Activated CD4-positive, alpha-beta T cell treated with anti-CD3 and anti-CD28 coated beads for 24 hours (primary cell): ENCODE measurements at places on chromosomes 7 and 10.

- no peak for DNase-seq
These were observed 2.0 kb upstream of the KLF6 start for GRCh38 chr10:3787016-3787400.

DNA sequence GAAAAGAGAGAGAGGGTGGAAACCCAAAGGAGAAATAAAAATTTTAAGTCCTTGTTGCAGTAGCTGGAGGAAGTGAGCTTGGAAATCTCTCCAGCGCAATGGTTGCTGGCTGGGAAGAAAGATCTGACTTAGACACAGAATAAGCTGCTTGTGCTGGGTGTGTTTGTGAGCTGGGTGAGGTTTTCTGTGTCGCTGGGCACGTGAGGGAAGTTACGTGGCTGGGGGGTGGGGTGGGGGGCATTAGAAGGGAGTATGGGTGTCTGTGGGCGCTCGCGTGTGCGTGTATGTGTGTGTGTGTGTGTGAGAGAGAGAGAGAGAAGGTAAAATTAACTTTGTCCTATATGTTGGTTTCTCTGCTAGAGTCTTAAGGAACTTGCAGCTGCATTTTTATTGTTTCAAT is 11.6 kb downstream of the TCF7L2 start:
- no peak for DNase-seq

DNA sequence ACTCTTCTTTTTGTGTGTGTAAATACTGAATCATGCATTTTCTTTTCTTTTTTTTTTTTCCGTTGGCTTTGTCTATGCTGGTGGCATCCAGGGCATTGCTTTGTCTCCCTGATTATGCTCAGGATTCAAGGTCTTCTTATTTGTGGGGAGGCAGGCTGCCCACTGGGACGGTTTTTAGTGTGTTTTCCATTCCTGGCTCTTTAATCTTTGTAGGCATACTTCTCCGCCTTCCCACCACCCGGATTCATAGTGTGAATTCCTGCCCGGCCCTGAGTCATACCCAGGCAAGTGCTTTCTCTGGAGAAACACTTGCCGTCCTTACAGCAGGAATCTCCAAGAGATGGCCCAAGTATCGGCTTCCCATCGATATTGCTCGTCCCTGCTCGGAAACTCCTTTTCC is 5.2 kb downstream of the ZNF655 start:
- no peak for DNase-seq

DNA sequence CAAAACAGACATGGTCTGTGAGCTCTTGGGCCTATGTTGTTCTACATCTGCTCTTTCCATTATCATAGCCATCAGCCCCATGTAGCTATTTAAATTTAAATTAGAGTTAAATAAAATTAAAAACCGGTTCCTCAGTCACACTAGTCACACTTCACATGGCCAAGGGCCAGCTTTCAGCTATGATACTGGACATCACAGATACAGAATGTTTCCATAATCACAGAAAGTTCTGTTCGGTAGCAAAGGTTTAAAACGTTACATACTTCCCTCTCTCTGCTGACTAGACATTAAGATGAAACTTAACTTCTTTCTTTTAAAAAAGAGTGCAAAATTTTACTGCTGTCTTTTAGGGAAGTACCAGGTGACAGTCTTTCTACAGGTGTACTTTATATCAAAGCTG is 43.0 kb downstream of the SRPK2 start:
- no peak for DNase-seq

GRCh38 chr7:55105952-55106351 is 87.1 kb downstream of the EGFR start:
- no peak for DNase-seq

GRCh38 chr7:110891197-110891596 is 199.7 kb upstream of the LRRN3 start:
- no peak for DNase-seq

DNA sequence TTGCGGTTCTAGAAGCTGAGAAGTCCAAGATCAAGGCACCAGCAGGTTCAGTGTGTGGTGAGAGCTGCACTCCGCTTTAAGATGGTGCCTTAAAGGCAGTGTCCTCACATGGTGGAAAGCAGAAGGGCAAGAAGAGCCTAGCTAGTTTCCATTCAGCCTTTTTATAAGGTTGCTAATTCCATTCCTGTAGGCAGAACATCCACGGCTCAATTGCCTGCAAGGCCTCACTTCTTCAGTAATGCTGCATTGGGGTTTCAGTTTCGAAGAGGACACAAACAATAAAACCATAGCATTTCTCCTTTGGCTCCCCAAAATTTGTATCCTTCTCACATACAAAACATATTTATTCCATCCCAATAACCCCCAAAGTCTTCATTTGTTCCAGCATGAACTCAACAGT is 109.5 kb upstream of the KCND2 start:
- DNase-seq = no peak

GRCh38 chr10:74813381-74814259 is 12.8 kb upstream of the KAT6B start:
- DNase-seq = no peak

GRCh38 chr7:157662981-157663716 is 326.3 kb downstream of the DNAJB6 start:
- DNase-seq = no peak

- no peak for DNase-seq
These were observed 2.9 kb downstream of the CTBP2 start for GRCh38 chr10:125157505-125157904.

DNA sequence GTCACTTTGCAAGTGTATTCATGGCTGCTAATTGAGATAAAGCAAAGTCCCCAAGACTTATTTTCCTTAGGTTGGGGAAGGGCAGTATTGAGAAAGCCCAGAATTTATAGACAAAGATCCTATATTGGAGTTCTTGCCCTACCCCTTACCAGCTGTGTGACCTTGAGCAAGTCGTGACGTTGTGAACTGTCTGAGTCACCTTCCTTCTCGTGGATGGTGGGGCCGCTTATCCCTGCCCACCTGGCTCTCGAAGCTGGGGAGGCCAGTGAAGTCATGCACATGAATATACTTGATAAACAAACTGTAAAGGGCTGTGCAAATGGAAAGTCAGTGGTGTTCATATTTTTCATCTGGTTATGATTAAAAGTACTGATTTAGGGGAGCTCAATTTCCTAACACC is 127.4 kb downstream of the TACC2 start:
- DNase-seq = no peak

DNA sequence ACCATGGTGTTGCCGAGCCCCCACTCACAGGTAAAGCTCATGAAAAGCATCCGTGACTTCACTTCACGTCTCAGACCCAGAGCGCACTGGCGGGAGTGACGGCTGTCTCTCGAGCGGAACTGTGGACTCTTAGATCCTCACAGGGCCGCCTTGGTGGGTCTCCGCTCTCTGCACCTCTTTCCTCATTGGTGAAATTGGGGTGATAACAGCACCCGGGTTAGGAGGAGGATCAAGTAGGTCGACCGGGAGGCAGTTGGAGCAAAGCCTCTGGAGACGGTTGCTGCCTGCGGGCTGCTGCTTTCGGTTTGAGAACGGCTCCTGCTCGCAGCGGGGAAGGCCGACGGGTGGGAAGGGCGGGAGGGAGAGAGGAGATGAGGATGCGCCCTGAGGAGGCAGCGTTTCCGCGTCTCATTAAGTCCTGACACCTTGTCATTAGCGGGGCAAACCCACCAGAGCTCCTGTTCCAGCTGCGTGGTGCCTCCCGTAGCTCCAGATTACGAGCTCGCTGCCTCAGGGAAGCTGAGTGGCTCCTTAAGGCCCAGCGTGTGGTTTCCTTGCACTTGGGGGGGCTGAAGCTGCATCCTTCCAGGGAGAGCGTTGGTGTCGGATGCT is 51.9 kb upstream of the CFAP46 start:
- no peak for DNase-seq

DNA sequence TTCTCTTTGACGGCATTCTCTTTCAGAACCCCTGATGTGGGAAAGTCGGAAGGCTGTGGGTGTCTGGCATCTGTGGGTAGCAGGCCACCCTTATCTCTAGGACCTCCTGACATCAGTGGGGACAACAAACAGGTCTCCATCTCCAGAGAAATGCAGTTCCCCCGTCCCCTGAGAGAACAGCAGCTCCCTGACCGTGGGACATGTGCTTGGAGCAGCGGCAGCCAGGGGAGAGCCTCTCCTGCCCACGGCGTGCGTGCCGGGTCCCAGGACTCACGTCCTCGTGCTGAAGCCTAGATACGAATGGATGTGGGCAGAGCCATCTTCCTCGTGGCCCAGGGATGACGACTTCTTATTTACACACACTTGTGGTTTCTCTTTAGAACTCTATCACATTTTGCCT is 133.0 kb downstream of the FGFR2 start:
- no peak for DNase-seq

GRCh38 chr10:23754179-23754578 is 315.3 kb downstream of the OTUD1 start:
- DNase-seq = no peak

- DNase-seq = no peak
These were observed 87.2 kb upstream of the DUSP5 start for GRCh38 chr10:110410329-110411046.

- DNase-seq = no peak
These were observed 210.9 kb upstream of the C7orf33 start for GRCh38 chr7:148379677-148380076.

DNA sequence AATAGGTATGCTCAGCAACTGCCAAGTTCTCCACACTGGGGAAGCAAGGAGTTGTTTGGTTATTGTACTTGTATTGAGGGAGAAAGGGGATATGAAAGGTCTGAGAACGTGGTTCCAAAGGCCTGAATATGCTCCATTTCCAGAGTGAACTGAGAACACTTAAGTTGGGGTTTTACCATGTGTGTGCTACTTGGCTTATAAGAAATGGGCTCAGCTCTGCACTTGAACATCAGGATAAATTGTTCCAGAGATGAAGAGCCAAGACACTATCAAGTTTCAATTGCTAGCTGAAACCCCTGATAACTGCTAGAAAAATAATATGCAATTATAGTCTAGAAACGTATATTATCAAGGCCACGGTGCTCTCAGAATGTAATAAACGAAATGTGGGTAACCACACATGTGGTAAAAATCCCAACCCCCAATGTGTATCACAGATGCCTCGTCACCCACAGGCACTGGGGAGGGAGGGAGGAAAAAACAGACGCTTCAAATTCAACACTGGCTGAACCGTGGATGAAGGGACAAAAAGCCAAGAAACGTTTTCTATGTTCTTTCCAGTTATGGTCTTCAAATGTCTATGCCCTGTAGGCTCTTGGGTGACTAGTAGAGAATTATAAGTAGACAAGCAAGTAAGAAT is 16.3 kb downstream of the ELMO1 start:
- DNase-seq = no peak

DNA sequence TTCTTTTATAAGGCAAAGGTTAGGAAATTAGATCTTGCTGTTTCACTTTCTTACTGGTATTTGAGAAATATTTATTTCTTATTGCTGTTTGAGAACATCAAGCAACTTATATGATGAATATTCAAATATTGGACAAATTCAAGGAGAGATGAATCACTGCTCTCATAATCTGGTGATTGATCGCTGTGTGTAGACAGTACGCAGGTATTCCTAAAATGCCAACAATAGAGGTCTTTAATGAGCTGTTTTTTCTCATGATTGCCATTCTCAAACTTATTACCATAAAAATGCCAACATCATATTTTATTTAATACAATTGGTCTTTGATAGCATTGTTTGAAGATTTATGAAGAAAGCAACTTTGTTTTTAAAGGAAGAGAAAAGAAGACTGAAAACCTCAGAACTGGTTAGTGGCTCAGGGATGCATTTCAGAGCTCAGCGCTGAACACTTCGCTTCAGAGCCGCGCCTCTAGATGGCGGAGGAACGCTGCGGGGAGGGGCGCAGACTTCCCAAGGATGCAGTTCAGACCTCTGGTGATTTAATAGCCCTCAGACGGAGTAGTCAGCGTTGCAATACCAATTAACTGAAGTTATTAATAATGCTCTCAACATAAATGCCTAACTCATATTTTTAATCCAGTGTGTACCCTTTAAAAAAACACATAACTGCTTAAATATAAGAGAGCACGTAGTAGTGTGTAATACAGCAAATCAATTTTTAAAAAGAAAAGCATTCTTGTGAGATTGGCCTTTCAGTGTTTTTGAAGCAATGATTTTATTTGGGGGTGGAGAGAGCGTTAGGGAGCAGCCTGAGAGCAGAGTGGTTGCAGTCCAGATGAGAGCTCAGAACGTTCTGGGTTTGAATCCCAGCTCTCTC is 38.5 kb upstream of the STEAP4 start:
- no peak for DNase-seq

GRCh38 chr7:66301737-66302136 is 96.6 kb downstream of the TPST1 start:
- no peak for DNase-seq

GRCh38 chr10:78706256-78706655 is 362.5 kb upstream of the ZMIZ1 start:
- DNase-seq = no peak
